Thymus (tissue), 14 donors: ENCODE measurements at places on chromosomes 2 and 18. TPM values are rescaled to one million over a fixed set of nuclear protein-coding genes. Genes with fewer than 3 reads are reported as not detected.

GRCh38 chr18:42882122-42882521 is 233.4 kb downstream of the RIT2 start:
- DNase-seq: no peak

- no peak for DNase-seq
These were observed 185.9 kb upstream of the LINC00305 start for GRCh38 chr18:64334748-64335147.

GRCh38 chr2:219525533-219526232 is 11.4 kb downstream of the ASIC4 start:
- no peak for DNase-seq

DNA sequence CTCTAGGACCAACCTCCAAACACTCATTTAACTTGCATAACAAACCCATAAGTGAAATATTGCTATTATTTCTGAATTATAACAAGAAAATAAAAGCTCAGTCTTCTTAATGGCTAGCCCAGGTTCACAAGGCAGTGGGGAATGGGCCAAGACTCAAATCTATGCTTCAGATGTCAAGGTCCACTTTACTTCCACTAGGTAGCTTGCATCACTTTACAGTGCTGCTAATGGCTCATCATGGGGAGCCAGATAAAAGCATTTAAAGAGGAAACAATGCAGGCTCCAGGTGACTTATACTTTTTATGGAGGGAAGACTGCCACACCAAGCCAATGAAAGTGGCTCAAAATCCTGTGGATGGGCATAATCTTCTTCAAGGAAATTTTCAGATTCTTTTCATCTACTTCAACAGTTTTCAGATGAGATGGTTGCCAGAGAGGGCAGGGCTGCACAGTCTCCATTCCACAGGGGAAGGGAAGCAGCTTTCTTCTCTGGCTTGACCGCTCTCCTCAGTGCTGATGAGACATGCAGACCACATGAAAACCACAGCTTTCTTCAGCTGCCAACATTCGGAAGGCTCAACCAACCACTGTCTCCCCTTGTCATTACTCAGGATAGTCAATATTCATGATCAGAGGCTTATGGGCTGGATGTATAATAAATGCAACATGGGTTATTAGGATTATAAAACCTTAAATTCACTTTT is 361.9 kb upstream of the MEX3C start:
- no peak for DNase-seq

DNA sequence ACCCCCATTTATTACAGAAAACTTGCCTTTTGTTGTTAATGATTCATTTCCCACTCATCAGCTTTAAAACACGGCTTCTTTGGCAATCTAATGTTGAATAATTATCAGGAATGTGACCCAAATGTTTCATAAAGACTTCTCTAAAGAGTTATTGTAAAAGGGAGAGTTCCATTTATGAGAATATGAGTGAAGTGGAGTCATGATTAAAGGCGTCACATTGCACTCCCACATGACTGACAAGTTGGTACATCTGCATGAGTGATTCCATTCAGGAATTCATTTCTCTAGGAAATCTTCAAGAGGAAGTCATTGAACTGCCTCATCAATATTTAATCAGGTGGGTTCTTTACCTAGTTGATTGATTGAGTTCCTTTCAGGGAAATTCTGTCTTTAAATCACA is 184.8 kb downstream of the LNPK start:
- DNase-seq: no peak

GRCh38 chr2:21330786-21331391 is 207.1 kb downstream of the TDRD15 start:
- no peak for DNase-seq

GRCh38 chr2:55459714-55460274 is 40.1 kb upstream of the CCDC88A start:
- DNase-seq: no peak

DNA sequence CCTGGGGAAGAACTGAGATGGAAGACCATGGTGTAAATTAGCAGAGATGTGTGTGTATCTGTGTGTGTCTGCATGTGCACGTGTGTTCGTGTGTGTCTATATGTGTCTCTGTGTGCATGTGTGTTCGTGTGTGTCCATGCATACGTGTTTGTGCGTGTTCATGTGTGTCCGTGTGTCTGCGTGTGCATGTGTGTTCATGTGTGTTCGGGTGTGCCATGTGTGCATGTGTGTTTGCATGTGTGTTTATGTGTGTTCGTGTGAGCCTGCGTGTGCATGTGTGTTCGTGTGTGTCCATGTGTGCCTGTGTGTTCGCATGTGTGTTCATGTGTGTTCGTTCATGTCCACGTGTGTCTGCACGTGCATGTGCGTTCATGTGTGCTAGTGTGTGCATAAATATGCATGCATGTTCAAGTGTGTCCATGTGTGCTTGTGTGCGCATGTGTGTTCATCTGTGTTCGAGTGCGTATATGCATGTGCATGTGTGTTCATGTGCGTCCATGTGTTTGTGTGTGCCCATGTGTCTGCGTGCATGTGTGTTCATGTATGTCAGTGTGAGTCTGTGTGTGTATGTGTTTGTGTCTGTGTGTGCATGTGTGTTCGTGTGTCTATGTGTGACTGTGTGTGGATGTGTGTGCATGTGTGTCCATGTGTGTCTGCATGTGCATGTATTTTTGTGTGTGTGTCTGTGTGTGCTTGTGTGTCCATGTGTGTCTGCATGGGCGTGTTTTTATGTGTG is 3.1 kb downstream of the NEU2 start:
- DNase-seq: no peak

GRCh38 chr2:160876029-160876428 is 284.2 kb upstream of the TANK start:
- no peak for DNase-seq

DNA sequence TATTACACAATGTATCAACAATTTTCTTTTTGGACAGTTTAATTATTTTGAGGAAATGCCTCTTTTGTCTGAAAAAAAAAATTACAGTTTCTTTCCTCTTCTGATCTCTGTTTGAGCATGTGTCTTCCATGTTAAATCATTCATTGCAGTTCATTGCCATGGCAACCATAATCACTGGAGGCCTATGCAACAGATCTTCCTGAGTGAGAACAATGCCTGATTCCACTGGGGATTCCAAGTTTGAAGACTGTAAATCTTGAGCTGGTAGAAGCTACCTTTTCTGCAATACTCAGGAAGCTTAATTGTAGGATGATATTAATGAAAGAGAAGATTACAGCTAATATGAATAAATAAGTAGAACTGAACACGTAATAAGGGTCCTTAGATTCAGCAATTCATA is 721.4 kb upstream of the CNTNAP5 start:
- DNase-seq: no peak

DNA sequence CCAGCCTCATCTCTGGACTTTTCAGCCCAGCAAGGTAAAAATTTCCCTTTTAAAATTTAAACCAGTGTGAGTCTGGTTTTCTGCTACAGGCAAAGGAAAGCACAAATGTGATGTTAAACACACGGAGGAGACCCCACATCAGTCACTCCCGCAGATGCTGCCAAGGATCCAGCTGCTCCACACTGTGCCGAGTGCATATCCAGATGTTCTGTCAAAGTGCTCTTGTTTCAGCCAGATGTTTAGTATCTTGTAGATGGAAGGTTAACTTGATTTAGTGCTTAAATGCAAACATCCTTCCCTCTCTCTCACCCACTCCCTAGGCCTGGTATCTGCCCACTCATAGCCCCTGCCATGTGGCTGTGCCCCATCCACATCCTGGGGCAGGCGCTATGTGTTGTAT is 15.8 kb upstream of the ATOH8 start:
- DNase-seq: no peak

DNA sequence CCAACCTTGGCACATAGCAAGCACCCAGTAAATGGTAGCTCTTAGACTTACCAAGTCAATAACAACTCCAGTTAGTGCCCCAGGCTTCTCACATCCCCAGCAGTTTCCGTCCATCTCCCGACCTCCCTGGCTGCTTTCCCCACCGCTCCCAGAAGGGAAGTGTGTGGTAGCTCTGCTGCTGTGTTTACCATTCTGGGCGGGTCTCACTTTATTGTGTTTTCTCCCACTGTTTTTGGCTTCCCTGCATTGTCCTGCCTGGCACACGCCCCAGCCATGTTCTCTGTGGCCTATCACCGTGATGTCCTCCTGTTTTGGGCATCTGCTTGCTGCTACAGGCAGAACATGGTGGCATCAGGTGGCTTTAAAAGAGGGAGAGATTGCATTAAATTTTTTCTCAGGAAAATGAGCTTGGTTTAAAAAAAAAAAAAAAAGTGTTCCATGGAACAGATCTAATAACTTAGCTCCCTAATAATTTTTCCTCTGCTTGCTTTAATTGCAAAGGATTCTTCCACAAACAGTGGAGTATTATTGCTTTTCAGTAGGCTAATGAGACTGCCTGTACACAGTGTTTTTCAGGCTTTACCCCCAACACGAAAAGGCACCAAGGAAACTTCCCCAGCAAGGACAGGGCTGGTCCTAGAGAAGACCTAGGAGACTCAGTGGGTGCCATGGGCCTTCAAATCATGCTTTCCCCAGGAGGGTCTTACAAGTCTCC is 8.0 kb upstream of the COX7A2L start:
- no peak for DNase-seq

GRCh38 chr2:10184421-10184820 is 61.9 kb downstream of the RRM2 start:
- DNase-seq: no peak

GRCh38 chr2:48607307-48608014 is 10.2 kb upstream of the GTF2A1L start:
- DNase-seq: no peak

- no peak for DNase-seq
These were observed 105.0 kb downstream of the CELF4 start for GRCh38 chr18:37460604-37461003.

- DNase-seq: no peak
These were observed 15.5 kb upstream of the SLC20A1 start for GRCh38 chr2:112630268-112630667.

- DNase-seq: no peak
These were observed 47.2 kb downstream of the C1QL2 start for GRCh38 chr2:119111115-119111975.

DNA sequence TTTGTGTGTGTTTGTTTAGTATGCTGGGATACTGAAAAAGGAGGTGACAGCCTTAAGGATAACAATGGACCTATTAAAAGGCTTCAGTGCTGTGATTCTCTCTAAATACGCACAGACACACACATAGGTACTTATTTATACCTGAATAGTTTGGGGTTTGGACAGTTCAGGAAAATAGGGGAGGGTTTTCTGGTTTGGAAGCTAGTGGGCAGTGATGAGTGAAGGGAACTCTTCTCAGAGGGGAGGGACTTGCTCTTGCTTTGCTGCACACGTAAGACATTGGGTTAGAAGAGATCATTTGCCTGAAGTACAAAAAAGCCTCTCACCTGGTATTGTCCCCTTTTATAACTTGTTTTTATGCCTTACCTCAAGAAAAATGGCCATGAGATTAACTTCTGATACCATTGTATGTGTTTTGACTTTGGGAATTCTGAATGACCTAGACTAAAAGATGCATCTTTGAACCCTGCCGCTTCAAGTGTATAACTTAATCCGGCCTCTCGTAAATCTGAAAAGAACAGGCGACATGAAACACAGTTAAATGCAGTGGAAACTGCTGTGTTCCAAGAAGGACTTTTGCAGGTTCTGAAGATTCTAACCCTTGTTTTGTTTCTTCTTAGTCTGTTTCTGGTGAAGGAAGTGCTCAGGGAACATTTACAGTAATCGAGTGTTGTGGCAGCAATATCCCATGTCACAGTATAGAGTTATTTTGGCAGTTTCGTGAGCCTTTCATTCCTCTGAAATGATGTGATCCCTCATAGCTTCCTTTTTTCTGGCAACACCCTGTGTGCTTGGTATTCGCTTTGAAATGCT is 2.5 kb downstream of the CRIM1 start:
- DNase-seq: no peak

DNA sequence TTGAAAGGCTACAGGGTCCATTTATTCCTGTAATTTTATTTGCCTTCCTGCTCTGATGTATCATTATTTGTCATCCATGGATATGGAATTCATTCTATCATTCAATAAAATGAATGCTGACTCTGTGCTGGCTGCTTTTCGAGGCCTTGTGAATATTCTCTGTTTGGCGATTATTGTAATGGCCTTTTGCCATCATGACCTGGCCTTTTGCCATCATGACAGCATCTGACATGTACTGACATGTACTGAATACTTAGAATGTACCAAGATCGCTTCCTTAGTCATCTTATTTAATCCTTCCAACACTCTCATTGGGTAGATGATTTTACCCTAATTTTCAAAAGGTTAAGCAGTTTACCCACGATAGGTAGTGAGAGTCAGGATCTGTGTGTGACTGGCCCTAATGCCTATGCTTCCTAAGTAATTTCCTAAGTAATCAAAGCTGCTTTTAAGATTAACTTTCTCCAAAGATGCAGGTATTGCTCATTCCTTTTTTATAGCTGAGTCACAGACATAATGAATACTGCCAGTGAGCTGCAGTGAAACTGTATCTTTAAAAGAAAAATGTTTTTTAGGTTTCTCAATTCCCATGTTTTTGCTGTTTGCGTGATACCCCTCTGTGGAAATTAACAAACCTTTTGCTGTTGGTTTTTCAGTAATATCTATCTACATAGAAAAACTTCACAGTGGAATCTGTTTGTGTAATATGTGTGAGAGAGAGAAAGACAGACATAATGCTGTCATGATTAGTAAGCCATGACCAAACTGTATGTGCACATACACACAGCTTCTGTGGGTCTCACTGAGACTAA is 127.8 kb downstream of the CERS6 start:
- no peak for DNase-seq

- DNase-seq: no peak
These were observed 41.1 kb downstream of the DHRS9 start for GRCh38 chr2:169110419-169110818.

GRCh38 chr2:201135386-201135785 is 19.4 kb downstream of the CFLAR start:
- DNase-seq: no peak

NPHP1 gene
- total RNA-seq: 1.7 TPM

MERTK gene
- 5.7 TPM for total RNA-seq

CHST9 gene
- 0.24 TPM for total RNA-seq

ARHGEF33 gene
- total RNA-seq: 0.33 TPM

IL37 gene
- 0.09 TPM for total RNA-seq

RIT2 gene
- total RNA-seq: not detected

ITGA6 gene
- 38.2 TPM for total RNA-seq

RETSAT gene
- 9.9 TPM for total RNA-seq

CDK15 gene
- total RNA-seq: 0.19 TPM

MYCN gene
- 5.8 TPM for total RNA-seq

CXCR1 gene
- total RNA-seq: 0.24 TPM

PTPRN gene
- total RNA-seq: 0.14 TPM
